ENCODE measurements at places on chromosomes 4 and X.
A peak's percentile ranks its signal among the peaks of the same experiment; 100 is the strongest.

DNA sequence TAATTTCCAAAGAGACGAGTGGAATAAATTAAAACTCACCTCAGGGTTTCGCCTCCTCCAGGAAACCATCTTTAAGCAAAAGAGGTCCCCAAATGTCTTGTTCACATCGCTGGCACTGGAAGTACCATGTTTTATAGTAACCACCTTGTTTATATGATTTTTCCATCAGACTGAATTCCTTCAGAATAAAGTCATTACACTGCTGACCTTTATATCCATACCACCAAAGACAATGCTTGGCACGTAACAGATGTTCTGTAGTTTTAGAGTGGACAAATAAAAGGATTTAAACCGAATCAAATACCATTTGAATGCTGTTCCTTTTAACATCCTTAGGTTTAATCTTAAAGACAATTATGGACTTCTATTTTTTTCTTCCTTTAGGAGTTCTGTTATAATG is 4.7 kb downstream of the NUDT6 start:
- DNase-seq, result no peak

- no peak for DNase-seq
Observed at GRCh38 chr4:184816962-184817361, 8.8 kb downstream of the ACSL1 start.

GRCh38 chr4:99084595-99084994 is 4.0 kb downstream of the ADH5 start:
- DNase-seq, result no peak

DNA sequence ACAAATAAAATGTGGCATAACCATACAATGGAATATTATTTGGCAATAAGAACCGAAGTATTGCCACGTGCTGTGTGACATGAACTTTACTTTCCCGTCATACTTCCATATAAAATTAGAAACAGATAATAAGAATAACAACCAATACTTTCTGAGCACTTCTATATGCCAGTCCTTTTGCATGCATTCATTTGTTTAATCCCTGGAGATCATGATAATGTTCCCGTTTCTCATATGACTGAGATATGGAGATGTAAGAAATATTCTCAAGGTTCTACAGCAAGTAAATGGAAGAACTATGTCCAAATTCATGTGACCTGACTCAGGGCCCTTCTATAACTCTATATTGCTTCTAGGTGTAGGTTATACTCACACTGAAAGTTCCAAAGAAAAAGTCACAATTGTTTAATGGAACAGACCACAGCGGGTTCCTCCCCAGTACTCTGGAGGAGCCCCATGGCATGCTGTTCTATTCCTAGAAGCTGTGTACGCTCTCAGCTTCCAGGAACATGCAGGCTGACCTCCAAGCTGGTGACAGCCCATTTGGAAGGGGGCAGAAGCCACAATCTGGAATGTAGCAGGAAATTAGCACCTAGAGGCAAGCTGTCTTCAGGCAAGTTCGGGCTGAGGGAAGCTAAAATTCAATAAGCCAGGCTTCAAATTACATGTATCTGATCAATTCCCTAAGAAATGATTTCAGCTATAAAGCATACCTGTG is 31.5 kb downstream of the QDPR start:
- no peak for DNase-seq

DNA sequence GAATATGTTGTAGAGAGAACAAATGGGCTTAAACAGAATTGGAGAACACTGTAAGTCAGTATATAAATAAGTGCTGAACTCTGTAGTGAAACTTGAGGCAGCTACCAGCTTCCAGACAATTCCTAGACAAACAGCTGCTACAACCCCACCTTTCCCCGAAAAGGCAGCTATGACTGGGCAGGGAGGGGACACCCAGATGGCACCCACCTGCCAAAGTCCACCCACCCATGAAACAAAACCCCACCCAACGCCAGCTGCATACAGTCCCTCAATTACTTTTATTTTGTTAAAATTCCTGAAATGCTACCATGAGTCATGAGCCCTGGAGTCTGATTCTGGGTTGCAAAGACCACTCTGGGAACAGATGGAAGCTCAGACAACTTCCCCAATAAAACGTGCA is 24.4 kb downstream of the RELL1 start:
- peak; percentile 54 for DNase-seq

- DNase-seq, result no peak
Observed at GRCh38 chrX:20382518-20383297, 116.0 kb upstream of the RPS6KA3 start.

DNA sequence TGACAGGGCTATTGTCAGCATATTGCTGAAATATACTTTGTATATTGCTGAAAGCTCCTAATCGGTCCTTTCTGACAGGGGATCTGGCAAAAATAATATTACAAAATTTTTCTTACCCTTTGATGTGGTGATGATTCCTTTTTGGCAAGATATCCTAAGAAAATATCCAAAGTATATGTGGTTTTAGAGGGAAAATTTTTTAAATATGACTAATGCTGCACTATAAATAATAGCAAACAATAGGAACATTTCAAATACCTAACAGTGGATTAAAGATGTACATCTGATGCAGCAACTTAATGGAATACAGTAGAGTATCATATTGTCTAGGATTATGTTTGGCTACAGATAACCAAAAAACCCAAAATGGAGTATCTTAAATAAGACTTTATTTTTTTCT is 49.6 kb downstream of the RRAGB start:
- peak; percentile 2 for DNase-seq

DNA sequence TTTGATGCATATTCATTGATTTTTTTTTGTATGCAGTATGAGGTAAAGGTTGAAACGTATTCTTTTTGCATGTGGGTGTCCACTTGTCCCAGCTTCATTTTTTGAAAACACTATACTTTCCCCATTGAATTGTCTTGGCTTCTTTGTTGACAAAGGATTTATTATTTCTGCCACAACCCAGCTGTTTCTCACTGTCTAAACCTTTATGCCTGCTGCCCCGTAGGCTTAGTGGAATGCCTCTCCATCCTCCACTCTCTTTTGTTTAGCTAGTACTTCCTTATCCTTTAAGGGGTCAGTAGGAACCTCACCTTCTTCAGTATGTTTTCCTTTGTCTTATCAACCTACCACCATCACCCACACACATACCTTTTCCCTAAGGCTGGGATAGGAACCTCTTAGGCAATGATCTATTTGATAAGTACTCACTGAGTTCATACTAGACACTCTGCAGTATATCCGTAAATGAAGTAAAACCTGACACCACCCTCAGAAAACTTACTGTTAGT is 8.5 kb downstream of the FMR1 start:
- DNase-seq, result no peak

DNA sequence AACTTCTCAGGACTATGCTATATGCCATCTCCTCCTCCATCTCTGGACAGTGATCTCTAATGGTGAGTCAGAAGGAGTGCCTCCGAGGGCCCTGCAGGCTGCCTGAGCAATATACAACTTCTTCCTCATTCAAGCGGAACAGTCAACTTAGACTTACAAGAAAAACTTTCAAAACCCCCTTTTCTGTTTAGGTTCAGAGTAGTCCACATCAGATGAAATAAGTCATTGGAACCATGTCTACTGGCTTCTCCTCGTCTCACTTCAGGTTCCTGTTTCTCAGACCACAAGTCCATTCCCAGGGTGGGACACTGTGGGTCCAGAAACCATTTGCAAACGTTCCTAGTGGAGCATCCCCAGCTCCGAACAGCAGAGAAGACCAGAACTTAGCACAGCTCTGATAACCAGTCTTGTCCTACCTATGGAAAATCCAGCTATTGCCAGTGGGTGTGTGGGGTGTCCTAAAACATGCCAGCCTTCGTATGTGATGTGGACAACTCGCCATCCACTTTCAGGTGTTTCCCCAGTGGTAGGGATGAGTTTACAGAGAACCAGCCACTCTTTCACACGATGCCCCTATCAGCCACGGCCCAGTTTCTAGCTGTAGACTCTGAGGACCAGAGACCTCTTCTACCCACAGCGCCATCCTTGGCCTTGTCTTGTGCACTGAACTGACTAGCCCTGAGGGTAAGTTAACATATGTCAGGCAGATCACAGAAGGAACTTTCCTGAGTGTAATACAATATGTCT is 32.7 kb upstream of the NKRF start:
- no peak for DNase-seq

DNA sequence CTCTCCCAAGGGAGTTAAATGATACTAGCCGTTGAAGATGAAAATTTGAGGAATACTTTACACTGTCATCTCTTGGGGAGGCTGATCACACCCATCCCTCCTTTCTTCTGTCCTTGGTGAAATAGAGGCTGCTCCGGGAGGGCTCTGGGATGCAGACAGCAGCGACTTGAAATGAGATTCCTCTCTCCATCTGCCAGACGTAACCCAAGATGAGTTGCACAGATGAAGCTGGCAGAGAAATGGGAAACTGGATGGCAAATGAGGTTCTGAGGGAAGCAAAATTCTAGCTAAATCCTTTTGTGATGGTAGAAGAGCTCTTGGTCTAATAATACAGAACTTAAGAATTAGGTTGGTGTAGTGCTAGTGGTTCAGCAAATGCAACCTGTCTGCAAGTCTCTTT is 201.4 kb downstream of the AASDH start:
- no peak for DNase-seq

DNA sequence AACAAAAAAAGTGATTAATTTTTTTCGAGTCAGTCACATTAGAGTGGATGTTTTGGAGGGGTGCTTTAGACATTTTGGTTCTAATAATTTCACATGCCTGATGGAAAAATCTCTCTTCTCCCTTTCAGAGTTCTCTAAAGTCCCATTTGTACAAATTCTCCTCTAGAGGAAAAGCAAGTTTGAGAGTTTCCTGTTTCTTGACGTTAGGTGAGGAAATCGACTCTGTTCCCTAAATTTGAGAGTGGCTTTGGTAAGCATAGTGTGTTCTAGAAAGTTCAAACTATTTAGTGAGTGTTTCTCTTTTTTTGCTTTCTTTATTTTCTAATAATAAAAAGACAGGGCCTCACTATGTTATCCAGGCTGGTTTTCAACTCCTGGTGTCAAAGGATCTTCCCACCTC is 1.6 kb upstream of the ATP6AP2 start:
- no peak for DNase-seq

GRCh38 chr4:157739242-157739641 is 433.6 kb downstream of the GASK1B start:
- DNase-seq, result no peak

DNA sequence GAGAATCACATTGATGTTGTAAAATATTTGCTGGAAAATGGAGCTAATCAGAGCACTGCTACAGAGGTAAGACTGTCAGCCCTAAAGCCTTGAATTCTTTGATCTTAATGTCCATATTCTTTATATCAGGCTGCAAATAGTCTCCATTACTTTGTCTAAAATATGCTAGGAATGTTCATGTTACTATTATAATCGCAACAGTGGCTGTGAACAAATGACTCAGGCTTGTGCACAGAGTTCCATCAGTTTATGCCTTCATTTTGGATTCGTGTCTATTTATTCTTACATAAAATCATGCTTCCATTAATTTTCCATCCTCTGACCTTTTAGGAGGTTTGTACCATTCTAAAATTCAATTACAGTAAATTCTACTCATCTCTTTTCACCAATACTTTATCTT is 182.7 kb downstream of the ANK2 start:
- peak; percentile 36 for DNase-seq

- no peak for DNase-seq
Observed at GRCh38 chrX:3592184-3592583, 121.3 kb downstream of the PRKX start.

GRCh38 chr4:16692524-16692923 is 205.9 kb downstream of the LDB2 start:
- DNase-seq, result peak; percentile 60

GRCh38 chr4:72858328-72858727 is 211.2 kb downstream of the COX18 start:
- DNase-seq, result peak; percentile 60

- peak; percentile 22 for DNase-seq
Observed at GRCh38 chr4:71609167-71609566, 174.7 kb downstream of the GC start.

- DNase-seq, result no peak
Observed at GRCh38 chr4:76923619-76924357, 25.8 kb upstream of the SEPTIN11 start.

GRCh38 chrX:115940348-115940747 is 230.2 kb upstream of the AGTR2 start:
- no peak for DNase-seq

Data from GM03348 (cell line).